NCI-H2081 treated with DMSO at 0.1 percent for 48 hours (cell line): ENCODE measurements at places on chromosomes 6 and 20.

GRCh38 chr6:100620085-100620840 is 155.5 kb upstream of the SIM1 start:
- DNase-seq = no peak

GRCh38 chr6:164396071-164397047 is 913.0 kb downstream of the C6orf118 start:
- no peak for DNase-seq

- DNase-seq = no peak
These were observed 507.3 kb upstream of the ARID1B start for GRCh38 chr6:156269751-156270369.

DNA sequence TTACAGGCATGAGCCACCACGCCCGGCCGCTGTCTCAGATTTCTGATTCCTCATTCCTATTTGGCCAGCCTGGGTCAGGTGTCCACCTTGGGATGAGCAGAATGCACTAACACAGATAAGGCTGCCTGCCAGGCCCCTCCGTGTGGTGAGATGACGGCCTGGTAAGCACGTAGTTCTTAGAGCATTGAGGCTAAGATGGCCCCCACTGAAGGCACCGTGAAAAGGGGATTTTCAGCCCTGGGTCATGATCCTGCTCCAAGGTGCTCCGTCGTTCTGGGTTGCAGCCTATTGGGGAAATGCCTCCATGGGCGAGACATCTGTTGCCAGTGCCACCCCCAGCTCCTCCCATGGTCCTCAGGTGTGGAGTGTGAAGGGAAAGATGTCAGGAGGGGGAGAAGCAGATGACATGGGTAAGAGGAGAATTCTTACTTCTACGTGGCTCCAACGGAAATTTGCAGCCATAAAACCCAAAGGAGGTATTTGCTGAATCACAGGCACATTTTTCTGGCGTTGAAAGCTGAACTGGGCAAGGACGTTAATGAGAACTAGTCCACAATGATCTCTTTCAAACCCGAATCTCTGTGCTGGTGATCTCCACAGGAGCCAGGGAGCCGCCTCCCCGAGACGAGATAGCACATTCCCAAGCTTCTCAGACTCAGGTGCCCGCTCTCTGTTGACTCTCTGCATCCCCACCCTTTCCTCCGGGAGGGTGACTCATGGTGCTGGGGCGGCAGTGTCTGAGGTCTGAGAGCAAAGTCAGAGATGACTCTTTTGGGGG is 34.0 kb upstream of the BMP6 start:
- DNase-seq = no peak

DNA sequence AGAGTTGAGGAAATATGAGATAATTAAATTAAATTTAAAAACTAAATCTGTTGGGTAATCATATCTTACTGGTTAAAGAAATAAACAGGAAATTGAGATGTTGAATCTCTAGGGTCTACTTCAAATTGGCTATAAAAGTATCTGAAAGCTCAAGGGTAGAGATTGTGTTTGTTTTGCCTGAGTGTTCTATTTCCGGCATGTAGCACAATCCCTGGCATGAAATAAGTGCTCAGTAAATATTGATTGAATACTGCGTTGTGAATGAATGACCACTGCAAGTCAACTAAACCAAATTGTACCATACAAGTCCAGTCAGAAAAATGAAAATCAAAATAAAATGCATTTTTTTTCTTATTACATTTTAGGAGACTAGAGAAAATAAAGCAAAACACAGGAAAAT is 709.8 kb downstream of the EPM2A start:
- no peak for DNase-seq

- DNase-seq = no peak
These were observed 6.8 kb upstream of the MRPS10 start for GRCh38 chr6:42224222-42225028.

- no peak for DNase-seq
These were observed 67.5 kb upstream of the FUT9 start for GRCh38 chr6:95948324-95948723.

DNA sequence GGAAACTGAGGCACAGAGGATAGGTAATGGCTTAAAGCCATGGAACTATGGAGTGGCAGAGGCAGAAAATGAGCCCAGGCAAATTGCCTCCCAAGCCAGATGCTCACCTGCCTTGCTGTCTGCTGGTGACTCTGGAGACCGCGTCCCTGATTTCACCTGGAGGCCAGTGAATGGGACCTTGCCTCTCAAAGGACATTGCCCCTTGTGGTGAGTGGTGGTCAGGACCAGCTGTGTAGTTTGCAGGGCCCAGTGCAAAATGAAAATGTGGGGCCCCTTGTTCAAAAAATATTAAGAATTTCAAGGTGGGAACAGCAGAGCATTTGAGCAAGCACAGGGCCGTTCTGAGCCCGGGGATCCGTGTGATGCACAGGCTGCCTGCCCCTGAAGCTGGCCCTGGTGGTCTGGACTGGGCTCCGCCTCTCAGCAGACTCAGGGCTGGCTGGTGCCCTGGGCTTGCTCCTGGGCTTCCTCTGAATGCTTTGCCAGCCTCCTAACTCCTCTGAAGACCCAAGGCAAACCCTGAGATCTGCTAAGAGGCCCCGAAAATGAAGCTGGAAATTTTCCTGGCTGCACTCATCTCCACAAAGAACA is 19.8 kb upstream of the KCNG1 start:
- DNase-seq = no peak

- DNase-seq = no peak
These were observed 103.1 kb upstream of the MRPS10 start for GRCh38 chr6:42320762-42321161.

DNA sequence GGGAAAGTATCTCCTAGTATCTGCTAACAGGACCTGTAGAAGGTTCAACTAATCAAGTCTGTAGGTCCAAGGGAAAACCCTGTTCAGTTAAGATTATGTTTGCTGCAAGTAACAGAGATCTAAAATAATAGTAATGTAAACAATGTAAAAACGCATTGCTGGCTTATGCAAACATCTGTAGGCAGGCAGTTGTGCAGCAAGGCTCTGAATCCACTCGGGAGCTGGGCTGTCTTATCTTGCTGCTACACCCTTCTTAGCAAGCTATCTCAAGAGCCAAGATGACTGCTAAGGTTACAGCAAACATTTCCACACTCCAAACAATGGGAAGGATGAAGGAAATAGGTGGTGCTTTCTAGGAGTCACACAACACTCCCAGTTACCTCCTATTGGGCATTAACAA is 397.3 kb upstream of the NRSN1 start:
- no peak for DNase-seq

GRCh38 chr6:2085657-2086056 is 159.7 kb downstream of the GMDS start:
- no peak for DNase-seq

DNA sequence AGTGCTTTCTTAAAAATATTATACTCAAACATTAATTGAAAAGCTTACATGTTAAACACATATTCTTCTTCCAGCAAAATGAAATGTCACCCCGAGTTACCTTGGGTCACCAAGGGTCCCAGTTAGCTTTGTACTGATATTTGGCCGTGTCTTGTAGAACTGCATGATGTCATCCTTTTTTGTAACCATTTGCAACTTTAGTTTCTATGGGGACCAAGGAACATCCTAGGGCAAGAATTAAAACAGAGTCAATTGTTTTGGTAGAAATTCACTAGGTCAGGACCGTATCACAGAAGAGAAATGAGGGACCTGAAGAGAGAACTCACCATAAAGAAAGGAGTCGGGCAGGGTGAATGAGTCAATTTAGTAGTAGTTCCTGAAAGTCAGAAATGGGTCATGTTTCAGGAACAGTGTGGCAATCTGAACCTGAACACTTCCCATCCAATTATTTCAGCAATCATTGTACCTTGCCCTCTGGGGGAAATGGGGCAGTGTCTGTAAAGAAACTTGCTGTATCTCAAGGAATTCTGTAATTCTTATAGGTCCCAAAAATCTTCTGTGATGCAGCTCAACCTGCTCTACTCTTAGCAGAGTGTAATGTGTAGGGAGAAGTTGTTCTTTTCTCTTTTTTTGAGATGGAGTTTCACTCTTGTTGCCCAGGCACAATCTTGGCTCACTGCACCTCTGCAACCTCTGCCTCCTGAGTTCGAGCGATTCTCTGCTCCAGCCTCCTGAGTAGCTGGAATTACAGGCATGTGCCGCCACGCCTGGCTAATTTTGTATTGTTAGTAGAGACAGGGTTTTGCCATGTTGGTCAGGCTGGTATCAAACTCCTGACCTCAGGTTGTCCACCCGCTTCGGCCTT is 5.3 kb upstream of the AKAP7 start:
- no peak for DNase-seq

- no peak for DNase-seq
These were observed 14.5 kb downstream of the ADISSP start for GRCh38 chr20:3753098-3753497.

DNA sequence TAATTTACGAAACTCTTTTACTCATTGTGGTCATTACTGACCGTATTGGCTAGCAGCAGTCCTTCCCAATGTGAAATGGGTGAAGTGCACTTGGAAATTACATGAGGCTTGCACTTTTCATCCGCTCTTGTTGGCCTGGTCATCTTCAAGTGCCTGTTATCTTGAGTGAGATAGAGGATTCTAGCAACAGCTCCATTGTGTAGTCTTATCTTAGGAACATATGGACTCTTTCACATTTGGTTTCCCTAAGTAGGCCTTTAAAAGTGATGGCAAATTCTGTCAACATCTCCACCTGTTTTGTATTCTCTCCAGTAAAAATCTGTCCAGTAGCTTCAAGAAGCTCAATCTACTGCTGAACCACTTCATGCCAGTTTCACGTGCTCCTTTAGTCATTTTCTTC is 114.8 kb upstream of the MARCKS start:
- no peak for DNase-seq

GRCh38 chr6:135086414-135086764 is 31.8 kb upstream of the HBS1L start:
- DNase-seq = no peak

DNA sequence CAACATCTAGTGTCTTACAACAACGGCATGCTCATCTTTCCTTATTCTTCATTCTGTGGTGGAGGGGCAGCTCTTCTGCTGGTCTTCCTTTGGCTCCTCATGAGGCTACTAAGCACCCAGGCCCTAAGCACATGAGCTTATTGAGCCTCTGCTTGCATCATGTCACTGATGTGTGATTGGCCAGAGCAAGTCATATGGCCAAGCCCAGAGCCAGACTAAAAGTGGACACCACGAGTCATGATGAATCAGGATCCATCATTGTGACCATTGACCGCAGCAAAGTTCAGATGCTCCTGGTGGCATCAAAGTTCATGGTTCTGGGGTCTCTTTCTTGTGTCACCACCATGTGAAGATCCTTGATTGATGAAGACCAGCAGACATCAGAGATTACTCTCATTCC is 192.0 kb upstream of the FOXA2 start:
- DNase-seq = no peak

- DNase-seq = no peak
These were observed 91.8 kb upstream of the TNFAIP3 start for GRCh38 chr6:137775227-137775626.

- no peak for DNase-seq
These were observed at the start of gene RAET1E for GRCh38 chr6:149897855-149898744. RAET1E (minus strand) TSS chr6:149898113; CDS start chr6:149890901, 7,212 bp downstream.

DNA sequence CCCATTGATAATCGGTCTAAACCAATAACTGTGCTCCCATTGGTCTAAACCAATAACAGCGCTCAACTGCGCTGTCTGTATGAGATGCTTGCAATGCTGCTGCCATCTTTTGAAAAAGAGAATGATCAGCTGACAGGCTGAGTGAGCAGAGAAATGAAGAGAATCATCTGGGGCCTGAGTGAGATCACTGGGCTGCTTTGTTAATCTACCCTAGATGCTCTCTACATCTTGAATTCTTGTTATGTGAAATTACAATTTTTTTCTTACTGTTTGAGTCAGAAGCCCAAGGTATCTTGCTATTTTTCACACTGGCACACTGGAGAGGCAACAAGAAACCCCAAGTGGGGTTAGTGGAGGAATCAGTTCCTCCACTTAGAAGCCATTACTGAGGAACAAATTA is 91.5 kb upstream of the GCM1 start:
- DNase-seq = no peak

- DNase-seq = no peak
These were observed 115.5 kb upstream of the AFDN start for GRCh38 chr6:167711211-167711610.

GRCh38 chr6:68756454-68757375 is 121.6 kb downstream of the ADGRB3 start:
- DNase-seq = no peak

- no peak for DNase-seq
These were observed 9.6 kb downstream of the SLC18B1 start for GRCh38 chr6:132788658-132789395.

- no peak for DNase-seq
These were observed 229.9 kb downstream of the BCAS1 start for GRCh38 chr20:53840532-53840931.

DNA sequence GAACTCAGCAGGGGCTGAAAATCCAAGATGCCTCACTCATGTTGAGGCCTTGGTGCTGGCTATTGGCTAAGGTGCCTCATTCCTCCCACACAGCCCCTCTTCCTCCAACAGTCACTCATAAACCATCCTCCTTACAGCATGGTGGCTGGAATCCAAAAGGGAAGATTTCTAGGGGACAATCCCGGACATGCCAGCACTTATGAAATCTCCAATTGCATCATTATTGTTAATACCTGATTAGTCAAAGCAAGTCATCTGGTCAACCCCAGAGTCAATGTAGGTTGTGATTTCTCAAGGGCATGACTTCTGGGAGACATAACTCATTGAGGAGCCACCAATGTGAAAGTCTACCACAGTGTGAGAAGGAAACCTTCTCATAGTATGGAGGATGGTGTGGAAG is 506.6 kb upstream of the NOX3 start:
- no peak for DNase-seq

DNA sequence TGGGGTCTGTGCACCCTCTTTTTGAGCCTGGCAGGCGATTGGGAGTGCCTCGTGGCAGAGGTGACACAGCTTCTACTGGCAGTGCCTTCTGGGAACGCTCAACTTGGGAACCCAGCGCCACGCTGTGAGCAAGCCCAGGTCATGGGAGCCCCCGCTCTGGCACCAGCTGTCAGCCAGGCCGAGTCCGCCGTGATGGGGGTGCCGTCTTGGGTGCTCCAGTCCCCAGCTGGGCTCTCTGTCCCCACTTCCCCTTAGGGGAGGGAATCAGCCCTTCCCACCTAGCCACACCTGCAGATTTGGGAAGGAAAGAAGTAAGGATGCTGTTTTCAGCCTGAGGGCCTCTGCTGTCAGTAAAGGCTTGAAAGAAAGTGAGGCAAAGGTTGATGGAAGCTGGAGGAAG is 31.0 kb upstream of the NTSR1 start:
- DNase-seq = no peak

DNA sequence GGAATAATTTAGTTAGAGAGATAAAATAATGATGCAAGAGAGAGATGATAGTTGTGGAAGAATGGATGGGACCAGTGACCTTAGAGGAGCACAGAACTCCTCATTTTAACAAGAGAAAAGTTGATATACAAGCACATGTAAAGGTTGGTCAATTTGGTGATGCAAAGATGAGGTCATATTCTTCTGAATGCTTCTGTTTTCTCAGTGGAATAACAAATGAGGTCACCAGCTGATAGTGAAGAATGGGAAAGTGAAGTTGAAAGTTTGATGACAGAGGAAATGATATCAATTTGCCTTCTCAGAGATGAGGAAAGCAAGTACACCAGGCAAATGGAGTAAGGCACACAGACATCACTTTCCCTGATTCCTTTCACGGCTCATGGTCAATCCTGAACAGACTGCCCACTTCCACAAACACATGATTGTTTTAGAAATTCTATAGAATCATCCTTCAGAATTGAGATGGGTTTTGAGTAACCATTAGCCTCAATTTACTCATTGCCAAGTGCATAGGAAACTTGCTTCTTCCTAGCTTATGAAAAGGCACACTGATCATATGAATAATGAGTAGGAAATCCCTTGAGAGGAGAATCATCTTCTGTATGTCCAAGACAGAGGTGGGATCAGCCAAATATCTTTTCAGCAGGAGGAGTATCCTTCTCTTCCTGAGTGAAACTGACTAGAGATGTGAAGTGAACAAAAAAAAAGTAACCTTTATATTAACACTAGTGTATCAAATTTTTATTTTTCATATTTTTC is 82.4 kb upstream of the TCF21 start:
- no peak for DNase-seq
